ENCODE measurements at places on chromosomes 7 and 10. TPM values are rescaled to one million over a fixed set of nuclear protein-coding genes. Genes with fewer than 3 reads are reported as not detected.

ADARB2 gene
- 1.9 TPM for total RNA-seq

PRR15 gene
- not detected for total RNA-seq

CUBN gene
- 27.6 TPM for total RNA-seq

SAMD9 gene
- 10.2 TPM for total RNA-seq

PRKG1 gene
- 20.0 TPM for total RNA-seq

SPACDR gene
- 3.6 TPM for total RNA-seq

KIAA1217 gene
- total RNA-seq = 84.6 TPM

DNA sequence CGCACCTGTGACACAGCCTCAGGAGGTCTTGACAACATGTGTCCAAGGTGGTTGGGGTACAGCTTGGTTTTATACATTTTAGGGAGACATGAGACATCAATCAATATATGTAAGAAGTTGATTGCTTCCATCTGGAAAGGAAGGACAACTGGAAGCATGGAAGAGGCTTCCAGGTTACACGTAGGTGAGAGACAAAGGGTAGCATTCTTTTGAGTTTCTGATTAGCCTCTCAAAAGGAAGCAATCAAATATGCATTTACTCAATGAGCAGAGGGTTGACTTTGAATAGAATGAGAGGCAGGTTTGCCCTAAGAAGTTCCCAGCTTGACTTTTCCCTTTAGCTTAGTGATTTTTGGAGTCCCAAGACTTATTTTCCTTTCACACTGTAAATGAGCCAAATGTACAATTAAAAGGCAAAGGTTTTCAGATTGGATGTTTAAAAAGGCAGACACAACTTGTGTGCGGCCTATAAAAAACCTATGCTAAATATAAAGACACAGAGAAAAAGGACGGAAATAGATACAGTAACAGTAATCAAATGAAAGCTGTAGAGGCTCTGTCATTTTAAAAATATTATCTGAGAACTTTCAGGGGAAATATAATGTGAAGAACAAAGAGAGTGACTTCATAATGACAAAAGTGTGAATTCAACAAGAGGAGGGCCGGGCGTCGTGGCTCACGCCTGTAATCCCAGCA, 65.7 kb upstream of the LANCL2 start:
- no peak for DNase-seq

- DNase-seq = no peak
Observed at GRCh38 chr7:104855861-104856260, 158.1 kb upstream of the KMT2E start.

GRCh38 chr10:126350216-126350992, 37.9 kb downstream of the ADAM12 start:
- no peak for DNase-seq

- DNase-seq = no peak
Observed at GRCh38 chr7:34026481-34027190, 121.3 kb downstream of the BMPER start.

GRCh38 chr7:91598791-91599190, 281.7 kb downstream of the MTERF1 start:
- DNase-seq = no peak

DNA sequence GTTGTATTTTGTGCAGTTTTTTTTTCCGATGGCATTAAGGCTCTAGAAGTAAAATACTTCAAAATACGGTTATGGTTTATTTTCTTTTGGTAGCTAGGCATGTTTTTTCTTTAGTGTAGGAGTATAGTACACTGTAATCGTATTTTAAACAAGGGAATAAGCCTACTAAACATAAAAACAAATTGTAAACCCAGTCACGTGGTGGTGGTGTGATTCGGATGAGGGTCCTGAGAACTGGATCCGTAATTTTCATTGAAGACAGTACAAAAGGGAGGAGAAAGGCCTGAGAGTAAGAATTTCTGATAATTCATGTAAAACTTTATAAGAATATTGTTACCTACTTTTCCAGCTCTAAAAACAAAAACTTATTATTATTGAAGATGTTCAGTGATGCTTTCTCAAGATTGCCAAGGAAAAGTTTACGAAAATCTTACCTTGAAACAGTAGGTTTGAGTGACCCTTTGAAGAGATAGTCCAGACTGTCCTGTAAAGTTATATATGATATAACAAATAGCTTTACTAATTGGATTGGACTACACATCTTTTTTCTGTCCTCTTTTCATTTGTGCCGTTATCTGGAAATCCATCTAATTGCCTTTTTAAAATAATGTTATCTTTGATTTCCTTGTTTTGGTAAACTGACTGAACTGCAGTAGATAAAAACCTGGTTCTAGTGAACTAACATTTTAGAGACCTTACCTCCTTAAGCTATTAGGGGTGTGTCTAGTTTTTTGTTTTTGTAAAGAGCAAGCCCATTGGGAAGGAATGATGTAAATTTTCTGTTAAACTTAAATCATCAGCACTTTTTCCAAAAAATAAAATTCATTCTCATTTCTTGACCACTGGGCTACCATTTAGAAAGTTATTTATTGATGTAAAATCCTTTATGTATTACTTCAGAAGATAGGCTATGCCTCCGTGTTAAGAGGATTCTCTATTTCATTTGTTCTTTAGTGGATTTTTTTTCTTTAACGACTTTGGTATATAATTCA, 1.0 kb upstream of the PBLD start:
- no peak for DNase-seq

DNA sequence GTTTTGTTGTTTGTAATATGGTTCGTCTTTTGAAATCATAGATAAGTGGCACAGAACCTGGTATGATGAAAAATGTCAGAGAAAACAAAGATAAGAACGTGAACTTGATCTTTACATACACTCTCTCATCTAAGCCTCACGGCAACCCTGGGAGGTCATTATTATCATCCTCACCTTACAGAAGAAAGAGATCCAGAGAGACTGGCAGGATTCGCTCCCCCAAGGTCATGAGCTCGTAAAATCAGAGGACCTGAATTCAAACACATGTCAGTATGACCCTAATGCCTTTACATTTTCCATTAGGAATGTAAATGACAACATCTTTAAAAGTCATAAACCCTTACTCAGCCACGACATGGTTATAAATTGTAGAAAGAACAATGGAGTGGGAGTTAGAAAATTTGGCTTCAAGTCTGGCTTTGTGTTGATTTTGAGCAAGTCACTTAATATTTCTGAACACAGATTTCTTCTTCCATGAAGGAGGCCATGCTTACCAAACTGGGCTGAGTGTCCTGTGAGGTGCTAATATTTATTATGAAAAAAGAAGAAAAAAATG, 35.9 kb downstream of the HIPK2 start:
- DNase-seq = no peak

- DNase-seq = no peak
Observed at GRCh38 chr10:92789786-92790185, 58.5 kb upstream of the EXOC6 start.

DNA sequence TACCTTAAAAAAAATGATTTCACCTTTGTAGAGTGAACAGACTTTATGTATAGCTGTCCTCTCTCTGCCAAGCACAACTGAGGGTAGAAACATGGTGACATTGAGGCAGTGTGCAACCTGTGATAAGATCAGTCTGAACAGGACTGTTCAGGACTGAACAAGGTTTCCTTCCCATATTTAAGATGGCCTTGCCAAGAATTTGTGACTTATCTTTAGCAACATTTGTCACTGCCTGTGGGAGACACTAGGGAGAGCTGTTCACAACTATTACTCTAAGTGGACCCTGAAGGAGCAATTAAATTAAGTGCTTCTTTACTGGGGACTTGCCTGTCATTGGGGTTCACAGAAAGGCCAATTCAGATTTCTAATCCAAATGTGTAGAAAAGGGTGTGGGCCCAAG, 6.7 kb downstream of the OR13A1 start:
- no peak for DNase-seq

GRCh38 chr7:19368491-19368925, 223.3 kb upstream of the FERD3L start:
- DNase-seq = no peak

DNA sequence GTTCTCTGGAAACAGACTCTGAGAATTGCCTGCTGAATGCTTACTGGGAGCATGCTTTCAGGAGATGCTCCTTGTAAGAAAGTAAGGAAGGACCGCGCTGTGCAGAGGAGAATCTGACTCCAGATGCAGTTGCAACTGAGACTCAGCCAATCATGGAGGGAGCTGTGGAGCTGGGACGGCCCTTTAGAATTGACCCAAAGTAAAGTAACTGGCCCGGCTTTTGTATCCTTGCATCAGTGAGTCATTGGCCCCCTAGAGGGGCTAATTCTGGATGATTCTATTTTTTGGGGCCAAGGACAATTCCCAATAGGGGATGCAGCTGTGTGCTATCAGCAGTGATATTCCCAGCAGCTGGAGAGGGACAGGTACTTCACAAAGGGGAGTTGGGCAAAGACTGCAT, 170.4 kb downstream of the PTEN start:
- DNase-seq = no peak
